ENCODE measurements at places on chromosomes 12 and 14.

DNA sequence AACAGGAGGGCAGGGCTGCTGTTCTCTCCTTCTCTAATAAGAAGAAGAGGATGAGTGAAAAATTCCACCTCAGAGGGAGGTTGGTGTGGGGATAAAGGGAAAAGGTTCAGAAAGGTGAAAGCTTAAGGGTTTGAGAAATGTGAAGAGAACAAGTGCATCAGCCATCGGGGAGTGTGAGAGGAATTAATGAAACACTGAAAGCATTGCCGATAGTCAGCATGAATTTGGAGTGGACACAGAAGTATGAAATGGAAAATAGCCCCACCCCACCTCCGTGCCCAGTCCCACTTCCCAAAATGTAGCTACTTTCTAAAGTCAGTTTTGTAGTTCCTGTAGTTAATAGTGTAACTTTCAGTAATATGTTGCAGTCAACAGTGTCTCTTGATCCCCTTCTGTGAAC, 33.4 kb downstream of the DIP2B start:
- no peak for DNase-seq

DNA sequence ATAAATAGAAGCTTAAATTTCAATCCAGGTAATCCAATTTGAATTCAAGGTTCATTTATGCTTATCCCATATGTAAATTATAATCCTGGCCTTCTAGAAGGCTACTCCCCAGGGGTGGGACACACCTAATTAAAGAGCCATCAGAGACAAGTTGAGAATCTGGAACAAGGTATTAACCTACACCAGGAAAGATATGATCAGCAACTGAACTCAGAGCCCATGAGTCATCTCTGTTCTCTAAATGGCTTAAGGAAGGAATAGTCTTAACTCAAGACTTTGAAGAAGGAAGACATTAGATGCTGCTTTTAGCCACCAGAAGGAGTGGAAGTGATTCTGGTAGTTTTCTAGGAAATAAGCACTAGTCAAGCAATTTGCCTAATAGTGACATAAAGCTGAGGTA, 88.0 kb downstream of the KIF21A start:
- DNase-seq = peak; percentile 64

DNA sequence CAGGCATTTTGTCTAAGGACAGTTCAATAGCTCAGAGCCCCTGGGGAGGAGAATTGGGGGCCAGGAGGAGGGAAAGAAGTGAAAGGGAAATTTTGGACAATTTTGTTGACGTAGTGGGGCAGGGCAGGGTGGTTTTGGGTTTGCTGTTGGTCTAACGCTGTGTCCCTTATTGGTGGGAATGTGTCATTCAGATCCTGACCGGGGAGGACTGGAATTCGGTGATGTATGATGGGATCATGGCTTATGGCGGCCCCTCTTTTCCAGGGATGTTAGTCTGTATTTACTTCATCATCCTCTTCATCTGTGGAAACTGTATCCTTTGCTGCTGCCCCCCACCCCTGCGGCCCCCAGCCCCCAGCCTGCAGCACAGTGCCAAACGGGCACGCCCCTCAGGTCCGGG, 212.1 kb upstream of the FKBP4 start:
- DNase-seq = no peak

- no peak for DNase-seq
These were observed 240.4 kb downstream of the SNAPC1 start for GRCh38 chr14:62002642-62003041.

DNA sequence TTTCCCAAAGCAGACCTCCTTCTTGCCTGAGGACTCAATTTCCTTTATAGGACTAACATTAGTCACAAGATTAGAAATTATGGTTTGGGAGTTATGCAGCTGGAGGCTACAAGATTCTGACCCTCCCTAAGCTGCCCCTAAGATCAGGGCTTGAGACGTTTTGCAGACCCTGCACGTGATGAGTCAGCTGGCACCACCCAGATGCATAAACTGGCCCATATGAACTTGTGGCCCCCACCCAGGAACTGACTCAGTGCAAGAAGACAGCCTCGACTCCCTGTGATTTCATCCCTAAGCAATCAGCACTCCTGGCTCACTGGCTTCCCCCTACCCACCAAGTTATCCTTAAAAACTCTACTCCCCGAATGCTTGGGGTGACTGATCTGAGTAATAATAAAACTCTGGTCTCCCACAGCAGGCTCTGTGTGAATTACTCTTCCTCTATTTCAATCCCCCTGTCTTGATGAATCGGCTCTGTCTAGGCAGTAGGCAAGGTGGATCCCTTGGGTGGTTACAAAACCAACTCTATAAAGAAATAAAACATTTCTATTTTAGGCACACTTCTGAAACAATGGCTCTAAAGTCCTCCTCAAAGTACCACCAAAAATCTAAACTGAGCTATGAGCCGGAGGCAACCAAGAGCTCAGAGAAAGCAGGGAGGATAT, 233.4 kb downstream of the TMEM132D start:
- DNase-seq = no peak

GRCh38 chr12:7966563-7966962, 30.6 kb upstream of the SLC2A3 start:
- no peak for DNase-seq

DNA sequence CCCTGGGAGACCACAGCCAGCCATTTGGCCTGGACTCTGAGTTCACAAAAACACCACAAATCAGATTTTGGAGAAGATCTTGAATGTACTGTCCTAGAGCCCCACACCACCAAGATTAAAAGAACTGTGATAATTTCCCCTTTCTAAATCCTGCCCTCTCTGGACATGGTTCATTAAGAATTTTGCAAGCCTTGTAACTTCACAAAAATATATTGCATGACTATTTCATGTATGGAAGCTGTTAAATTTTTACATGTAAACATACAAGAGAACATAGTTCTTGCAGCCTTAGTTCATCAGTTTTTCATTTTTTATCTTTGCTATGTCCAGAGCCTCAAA, 97.0 kb downstream of the SCARB1 start:
- no peak for DNase-seq

- peak; percentile 71 for DNase-seq
These were observed 1.9 kb downstream of the ATXN2 start for GRCh38 chr12:111596985-111597830.

DNA sequence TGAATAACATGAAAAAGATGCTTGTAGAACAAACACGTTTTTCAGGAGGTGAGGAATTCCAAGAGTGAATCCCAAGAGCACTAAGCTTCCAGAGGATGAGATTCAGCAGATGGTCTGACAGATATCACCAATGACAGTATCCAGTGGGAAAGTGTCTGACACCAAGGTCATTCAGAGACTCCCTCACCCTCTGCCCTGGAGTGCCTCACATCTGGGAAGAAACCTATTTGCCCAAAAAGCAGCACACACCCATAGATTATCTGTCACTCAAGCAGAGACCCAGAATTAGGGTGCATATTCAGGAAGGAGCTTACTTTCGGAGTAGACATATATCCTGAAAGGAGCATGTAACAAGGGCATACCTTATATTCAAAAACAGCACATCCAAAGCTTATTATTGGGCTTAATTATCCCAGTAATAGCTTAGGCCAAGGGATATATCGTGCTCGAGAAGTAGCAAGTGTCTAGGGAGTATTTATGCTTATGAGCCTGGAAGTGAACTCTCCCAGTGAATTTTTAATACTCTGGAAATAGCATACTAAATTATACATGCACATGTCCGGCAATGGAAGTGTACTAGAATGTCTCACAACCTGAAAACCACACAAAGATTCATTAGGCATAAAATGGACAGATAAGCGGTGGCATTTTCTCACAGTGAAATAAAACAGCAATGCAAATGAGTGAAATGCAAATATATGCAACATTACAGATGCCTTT, 998.1 kb upstream of the TMEM132C start:
- DNase-seq = peak; percentile 29

DNA sequence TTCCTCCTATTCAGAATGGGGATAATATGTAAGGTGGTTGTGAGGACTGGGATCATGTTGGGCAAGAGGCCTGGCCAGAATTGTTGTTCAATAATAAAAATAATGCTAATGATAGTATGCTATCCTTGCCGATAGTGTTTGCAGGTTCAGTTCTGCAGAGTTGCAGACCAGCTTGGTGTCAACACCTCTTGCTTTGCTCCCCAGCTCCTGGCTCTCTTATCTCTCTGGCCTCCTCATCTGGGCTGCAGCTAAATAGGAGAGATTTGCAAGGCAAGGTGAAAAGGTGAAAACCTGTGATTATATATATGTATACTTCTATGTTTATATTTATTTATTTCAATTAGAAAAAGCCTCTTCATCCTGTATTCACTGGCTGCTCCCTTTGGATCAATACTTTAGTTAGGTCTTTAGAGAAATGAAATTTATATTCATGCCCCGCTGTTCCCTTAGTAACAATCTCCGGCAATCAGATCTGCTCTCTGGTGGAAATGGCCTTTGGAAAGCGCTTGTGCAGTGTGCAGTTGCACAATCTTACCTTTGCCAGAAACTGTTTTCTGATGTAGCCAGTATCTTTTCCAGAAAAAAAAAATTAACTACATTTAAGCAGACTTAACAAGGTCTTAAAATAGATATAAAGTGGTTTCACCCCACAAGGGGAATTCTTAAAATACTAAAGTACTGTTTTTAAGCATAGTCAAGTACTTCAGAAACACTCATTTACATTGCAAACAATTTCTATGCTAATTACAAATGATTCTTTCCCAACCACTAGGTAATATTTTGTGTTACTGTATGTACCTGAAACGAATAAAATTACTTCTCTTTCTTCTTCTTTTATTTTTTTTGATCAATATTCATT, 19.1 kb upstream of the ACVR1B start:
- no peak for DNase-seq

- DNase-seq = no peak
These were observed 44.1 kb downstream of the SMIM41 start for GRCh38 chr12:52123487-52124186.

DNA sequence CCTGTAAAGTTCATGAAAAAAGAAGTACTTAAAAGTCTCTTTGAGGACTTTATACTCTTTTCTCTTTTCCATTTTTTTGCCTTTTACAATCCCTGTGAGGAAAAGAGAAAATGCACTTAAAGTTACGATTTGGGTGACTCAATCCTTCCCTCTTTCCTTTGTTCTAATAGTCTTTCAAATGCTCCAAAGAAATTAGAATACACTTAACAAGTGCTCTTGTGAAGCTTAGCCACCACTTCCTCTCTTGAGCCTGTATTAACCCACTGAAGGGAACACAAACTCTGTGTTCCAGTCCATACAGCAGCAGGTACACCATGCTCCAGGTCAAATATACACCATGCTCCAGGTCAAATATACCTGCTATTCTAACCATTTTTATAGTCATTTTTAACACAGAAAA, 581.1 kb upstream of the MGAT4C start:
- DNase-seq = no peak

- no peak for DNase-seq
These were observed 25.3 kb upstream of the RBM19 start for GRCh38 chr12:113991224-113992044.

- DNase-seq = no peak
These were observed 118.3 kb downstream of the GALC start for GRCh38 chr14:87874676-87875075.

- peak; percentile 96 for DNase-seq
These were observed 8.1 kb downstream of the STAC3 start for GRCh38 chr12:57242691-57243454.

- peak; percentile 57 for DNase-seq
These were observed 109.2 kb downstream of the PRMT8 start for GRCh38 chr12:3600039-3600720.

- no peak for DNase-seq
These were observed 189.7 kb upstream of the RGS6 start for GRCh38 chr14:71742485-71742884.

GRCh38 chr14:78445275-78445674, 275.1 kb downstream of the NRXN3 start:
- DNase-seq = no peak

- DNase-seq = no peak
These were observed 7.6 kb downstream of the NECAP1 start for GRCh38 chr12:8089716-8090115.

GRCh38 chr12:8038659-8039114, 6.2 kb downstream of the FOXJ2 start:
- no peak for DNase-seq

- DNase-seq = peak; percentile 71
These were observed 47.0 kb upstream of the SLC2A13 start for GRCh38 chr12:40152783-40153383.

GRCh38 chr12:76158518-76159321, 74.2 kb upstream of the NAP1L1 start:
- peak; percentile 49 for DNase-seq

Measured in NCI-H82 (cell line).